ENCODE measurements at places on chromosomes 12 and 14. TPM values are rescaled to one million over a fixed set of nuclear protein-coding genes. Genes with fewer than 3 reads are reported as not detected.

The NDUFA12 gene
- 163 TPM for total RNA-seq

The PPP4R4 gene
- total RNA-seq: 2.6 TPM

The CCDC175 gene
- not detected for total RNA-seq

The RNASE3 gene
- not detected for total RNA-seq

The PRPF40B gene
- 13.0 TPM for total RNA-seq

The TAS2R46 gene
- total RNA-seq: 1.2 TPM

All from activated naive CD4-positive, alpha-beta T cell treated with anti-CD3 and anti-CD28 coated beads, Interleukin-2, amount 10 ng/mL, durations not matched to agents 5 hours and 36 hours (primary cell).